ENCODE measurements at places on chromosomes 16 and 17.

DNA sequence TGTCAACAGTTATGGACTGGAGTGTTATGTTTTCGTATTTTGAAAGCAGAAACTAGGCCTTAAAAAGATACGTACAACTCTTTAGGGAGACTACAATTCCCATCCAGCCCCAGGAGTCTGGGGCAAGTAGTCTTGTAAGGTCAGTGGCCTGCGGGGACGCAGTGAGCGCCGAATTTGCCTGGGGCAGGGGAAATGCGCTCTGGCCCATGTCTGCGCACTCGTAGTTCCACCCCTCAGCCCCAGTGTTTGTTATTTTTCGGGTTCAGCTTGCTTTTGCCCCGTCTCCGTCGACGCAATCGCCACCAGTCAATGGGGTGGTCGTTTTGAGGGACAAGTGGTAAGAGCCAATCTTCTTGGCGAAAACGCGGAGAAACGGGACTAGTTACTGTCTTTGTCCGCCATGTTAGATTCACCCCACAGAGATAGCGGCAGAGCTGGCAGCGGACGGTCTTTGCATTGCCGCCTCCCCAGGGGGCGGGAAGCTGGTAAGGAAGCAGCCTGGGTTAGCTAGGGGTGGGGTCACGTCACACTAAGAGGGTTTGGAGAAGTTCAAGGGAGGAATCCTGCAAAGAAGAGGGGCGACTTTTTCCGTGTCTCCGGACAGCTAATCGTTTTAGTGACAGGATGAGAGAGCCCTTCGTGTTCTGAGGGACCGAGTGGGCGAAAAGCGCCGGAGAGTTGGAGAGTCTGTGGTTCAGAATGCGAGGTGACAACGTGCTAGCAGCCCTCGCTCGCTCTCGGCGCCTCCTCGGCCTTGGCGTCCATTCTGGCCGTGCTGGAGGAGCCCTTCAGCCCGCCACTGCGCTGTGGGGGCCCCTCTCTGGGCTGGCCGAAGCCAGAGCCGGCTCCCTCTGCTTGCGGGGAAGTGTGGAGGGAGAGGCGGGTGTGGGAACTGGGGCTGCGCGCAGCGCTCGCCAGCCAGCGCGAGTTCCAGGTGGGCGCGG lies 1.1 kb upstream of the BRCA1 start:
- no peak for DNase-seq

DNA sequence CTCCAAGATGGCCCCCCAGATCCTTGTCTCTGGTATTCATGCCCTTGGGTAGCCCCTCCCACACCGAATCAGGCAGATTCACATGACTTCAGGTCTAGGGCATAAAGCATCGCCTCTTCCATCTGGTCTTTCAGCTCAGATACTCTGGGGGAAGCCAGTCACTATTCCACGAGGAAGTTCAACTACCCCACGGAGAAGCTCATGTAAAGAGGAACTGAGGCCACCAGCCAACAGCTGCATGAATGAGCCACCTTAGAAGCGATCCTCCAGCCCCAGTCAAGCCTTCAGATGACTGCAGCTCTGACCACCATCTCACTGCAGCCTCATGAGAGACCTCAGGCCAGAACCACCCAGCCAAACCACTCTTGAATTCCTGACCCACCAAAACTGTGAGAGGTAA lies 54.1 kb downstream of the SOCS3 start:
- DNase-seq = no peak

GRCh38 chr17:4487820-4488716 lies 10.6 kb upstream of the SPNS2 start:
- DNase-seq = no peak

- no peak for DNase-seq
Measured at GRCh38 chr17:77649717-77650211, 308.7 kb upstream of the TNRC6C start.

DNA sequence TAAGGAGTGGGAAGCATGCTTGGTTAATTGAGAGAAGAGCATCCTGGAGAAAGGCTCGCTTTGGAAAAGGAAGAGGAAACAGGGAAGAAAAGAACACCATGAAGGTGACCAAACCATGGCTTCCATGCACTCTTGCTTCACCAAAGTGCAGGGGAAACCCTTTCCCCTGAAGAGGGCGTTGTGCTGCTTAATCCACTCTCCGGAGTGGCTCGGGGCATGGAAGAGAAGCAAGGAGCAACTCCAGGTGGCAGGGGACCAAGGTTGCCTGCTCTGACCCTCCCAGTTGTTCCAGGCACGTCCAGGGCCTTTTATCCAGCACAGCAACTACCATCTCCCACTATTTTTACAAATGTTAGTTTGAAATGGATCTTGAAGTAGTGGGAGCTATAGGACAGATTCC lies 108.1 kb downstream of the STX8 start:
- DNase-seq = no peak

GRCh38 chr16:73053364-73054124 lies 5.6 kb upstream of the ZFHX3 start:
- peak; percentile 79 for DNase-seq

GRCh38 chr16:53866520-53866919 lies 162.6 kb downstream of the FTO start:
- no peak for DNase-seq

DNA sequence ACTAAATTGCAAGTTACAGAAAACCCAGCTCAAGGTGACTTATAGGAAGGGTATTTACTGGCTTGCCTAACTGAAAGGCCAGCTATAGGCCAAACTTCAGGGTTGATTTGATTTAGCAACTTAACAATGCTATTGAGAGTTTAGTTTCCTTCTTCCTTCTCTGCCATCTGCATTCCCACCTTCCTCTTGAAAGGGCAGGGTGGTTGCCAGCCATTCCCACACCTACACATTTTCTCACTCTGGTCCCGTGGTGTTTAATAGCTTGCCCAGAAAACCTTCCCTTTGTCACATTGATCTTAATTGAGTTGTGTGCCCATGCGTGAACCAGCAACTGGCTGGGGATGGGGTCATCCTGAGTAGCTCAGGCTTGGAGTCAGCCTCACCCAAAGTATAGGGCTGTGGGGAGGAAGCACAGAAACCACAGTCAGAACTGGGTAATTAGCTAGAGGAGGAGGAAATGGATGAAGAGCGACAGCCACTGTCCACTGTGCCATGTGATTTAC lies 194.7 kb downstream of the SPECC1 start:
- DNase-seq = no peak

- DNase-seq = peak; percentile 53
Measured at GRCh38 chr17:50153650-50154575, 3.4 kb upstream of the PPP1R9B start.

DNA sequence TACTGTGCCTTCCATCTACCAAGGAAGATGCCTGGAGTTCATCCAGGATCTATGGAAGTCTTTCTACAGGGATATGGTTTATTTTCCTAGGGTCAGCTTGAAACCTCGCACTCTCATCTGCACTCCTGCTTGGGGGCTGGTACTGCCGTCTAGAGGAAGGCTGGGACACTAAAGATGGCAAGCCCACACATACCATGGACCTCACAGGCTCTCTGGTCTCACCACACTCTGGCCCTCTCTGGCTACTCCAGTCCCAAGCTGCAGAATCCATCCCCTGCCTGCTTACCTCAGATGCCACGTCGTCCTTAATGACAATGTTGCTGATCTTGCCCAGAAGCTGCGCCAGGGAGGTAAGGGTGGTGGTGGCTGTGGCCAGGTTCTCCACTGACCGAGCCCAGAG lies 2.1 kb upstream of the UNC119 start:
- no peak for DNase-seq

DNA sequence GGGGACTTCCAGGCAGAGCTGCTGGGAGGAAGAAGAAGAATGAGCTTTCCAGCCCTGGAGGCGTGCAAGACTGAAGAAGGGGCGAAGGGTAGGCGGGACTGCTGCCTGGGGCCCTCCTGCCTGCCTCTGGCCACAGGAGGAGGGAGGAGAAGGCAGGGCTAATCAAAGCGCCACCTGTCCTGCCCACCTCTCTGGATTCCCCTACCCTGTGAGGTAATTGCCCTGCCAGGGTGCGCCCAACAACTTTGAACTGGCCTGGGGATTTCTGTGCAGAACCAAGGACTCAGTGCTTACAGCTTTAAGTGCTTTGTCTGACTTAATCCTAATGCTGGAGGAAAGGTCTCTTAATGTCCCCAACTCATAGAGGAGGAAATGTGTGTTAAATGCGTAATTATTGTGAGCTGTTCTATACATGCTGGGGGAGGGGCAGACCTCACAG lies at the start of gene NOXO1:
NOXO1 (minus strand) TSS at position 72 of the 439 bp plus-strand sequence. CDS start 290 bp downstream, outside the sequence.
- DNase-seq = no peak

DNA sequence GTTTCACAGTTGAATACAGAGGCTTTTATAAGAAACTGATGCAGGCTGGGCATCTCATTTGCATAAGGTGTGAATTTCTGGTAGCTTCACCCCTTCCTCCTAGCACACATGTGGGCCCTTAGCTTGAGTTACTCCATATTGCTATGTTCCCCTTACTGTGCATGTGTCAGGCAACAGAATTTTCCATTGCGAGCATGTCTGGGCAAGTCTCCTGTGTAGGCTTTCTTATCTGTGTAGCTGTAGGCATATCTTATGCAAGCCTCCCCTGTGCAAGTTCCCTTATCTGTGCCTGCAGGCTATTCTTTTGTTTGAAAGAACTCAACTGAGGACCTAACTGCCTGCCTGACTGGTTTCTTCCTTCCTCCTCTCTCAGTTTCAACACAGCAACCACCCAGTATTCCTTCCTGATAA lies 597.4 kb upstream of the CDH5 start:
- DNase-seq = peak; percentile 88

GRCh38 chr16:79082970-79083369 lies 517.6 kb downstream of the MAF start:
- DNase-seq = no peak

DNA sequence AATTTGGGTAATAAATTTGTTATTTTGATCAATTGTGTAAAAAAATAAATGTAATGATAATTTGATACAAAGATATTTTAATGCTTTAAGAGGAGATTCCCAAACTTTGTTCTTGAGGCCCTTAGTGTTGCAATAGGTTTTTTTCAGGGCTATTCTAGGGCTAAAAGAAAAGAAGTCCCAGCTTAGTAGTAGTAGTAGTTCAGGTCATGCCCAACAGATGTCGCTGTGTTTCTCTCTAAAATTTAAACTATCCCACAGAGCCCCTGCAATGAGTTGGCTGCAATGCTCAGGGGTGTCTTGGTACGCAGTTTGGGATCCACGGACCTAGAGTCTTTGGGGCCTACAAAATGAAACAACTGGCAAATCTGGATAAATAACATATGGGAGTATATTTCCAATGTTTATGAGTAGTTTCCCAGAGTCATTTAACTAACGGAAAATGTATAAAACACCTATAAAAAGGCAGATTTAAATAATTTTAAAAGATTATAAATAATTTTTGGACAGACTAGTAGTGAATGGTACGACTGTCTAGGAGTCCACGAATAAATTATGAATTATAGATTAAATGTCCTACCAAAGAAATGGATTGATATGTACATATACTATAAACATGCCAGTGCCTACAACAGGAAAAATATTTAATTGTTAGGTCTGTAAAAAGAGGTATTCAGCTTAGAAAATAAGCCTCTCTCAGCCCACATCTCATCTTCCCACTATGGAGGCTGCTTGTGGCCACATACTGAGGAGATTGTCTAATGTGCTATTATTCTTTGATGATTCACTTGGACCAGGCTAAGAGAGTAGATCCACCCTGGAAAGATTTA lies 228.5 kb upstream of the PMFBP1 start:
- peak; percentile 88 for DNase-seq

DNA sequence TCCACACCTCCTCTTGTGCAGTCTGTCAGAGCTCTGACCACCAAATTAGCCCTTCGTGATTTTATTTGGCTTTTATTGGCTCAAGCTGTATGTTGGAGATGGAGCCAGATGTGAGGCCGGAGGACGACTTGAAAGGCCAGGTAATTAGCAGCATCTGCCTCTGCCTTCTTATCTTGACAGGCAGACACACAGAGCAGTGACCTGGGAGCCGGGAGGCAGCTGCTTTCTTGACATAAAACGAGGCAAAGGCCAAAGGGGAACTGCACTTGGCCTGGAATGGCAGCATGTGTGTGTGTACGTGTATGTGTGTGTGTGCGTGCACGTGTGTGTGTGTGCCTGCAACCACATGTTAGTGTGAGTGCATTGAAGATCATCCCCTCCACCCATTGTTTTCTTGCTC lies 56.9 kb upstream of the BRD7 start:
- no peak for DNase-seq

DNA sequence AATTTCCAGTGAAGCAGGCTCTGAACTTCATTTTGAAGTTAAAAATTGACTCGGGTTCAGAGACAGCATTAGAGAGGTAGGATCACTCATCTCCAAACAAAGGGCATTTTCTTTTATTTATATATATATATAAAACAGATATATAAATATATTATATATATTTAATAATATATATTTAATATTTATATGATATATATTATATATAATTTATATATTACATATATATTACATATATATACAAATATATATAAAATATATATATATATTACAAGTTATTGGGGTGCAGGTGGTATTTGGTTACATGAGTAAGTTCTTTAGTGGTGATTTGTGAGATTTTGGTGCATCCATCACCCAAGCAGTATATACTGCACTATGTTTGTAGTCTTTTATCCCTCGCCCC lies 320.8 kb downstream of the MAP2K6 start:
- DNase-seq = no peak

DNA sequence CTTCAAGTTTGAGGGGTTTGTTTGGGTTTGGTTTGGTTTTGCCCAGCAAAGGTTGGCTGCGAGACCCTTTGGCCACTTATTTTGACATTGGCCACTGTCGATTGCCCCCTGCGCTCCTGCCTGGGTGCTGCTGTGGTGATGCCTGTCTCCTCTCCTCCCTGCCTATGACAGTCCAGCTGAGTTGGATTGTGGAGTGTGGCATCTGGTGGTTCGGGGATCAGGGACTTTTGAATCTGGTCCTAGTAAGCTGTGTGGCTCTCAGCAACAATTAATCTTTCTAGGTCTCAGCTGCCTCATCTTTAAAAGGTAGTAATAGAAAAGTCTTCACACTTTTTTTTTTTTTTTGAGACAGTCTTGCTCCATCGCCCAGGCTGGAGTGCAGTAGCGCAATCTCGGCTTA lies 27.1 kb downstream of the CDK5RAP3 start:
- no peak for DNase-seq

DNA sequence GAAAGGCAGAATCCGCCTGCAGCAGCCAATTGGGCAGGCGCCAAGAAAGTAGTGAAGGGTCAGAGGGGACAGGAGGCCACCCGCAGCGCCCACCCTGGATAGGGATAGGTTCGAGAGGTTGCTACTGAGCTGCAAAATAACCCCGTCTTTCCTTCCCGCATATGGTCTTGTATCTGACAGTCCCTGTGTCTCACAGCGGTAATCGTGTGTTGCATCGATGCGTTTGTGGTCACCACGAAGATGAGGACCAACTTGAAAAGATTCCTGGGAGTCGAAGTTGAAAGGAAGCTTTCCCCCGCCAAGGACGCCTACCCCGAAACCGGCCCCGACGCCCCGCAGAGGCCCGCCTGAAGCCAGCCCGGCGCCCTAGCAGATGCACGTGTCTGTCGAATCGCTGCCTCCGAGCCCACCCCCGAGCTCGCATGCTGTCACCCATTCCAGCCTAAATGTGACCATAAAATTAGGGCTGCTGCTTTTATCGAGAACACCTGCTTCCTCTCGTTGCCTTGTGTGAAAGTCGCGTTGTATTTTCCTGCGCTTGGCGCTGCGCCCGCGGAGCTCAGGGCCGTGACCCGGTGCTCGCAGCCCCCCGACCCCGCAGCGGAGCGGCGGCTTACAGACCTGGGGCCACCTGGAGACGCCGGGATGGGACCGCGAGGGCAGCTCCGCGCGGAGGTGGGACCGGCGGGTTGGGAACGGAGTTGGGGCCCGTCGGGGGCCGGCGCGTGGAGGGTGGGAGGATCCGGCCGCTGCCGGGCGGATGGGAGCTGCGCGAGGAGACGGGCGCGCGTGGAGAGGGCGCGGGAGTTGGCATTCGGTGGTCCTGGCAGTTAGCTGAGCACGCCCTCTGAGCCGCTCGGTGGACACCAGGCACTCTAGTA lies at the start of gene CMTM2:
CMTM2 (plus strand) TSS at position 813 of the 881 bp plus-strand sequence. CDS start 145 bp downstream, outside the sequence.
- DNase-seq = no peak

- no peak for DNase-seq
Measured at GRCh38 chr17:65504141-65504540, 57.3 kb downstream of the AXIN2 start.

Data from fibroblast of pulmonary artery (primary cell).